Placental epithelial cell (primary cell): ENCODE measurements at places on chromosomes 1 and 21. TPM values are rescaled to one million over a fixed set of nuclear protein-coding genes. Genes with fewer than 3 reads are reported as not detected.

Gene OR2L13
- not detected in 2 replicates for total RNA-seq

Gene C1orf53
- total RNA-seq: 10.6 and 18.7 TPM in 2 replicates

Gene IL22RA1
- 3.7 and 17.3 TPM in 2 replicates for total RNA-seq

Gene NEXN
- 0.39 and 0.65 TPM in 2 replicates for total RNA-seq

Gene FBXO44
- 20.7 and 33.4 TPM in 2 replicates for total RNA-seq

Gene FHL3
- 14.1 and 30.0 TPM in 2 replicates for total RNA-seq

Gene DIRAS3
- total RNA-seq: not detected in 2 replicates

Gene DNM3
- total RNA-seq: 2.0 TPM in 2 replicates

Gene HPCA
- under 0.01 TPM in 1 of 2 replicates, not detected in the other for total RNA-seq

Gene TGFBR3
- total RNA-seq: 7.6 and 25.1 TPM in 2 replicates

Gene TRIM58
- total RNA-seq: 3.1 and 18.8 TPM in 2 replicates
